Hindlimb muscle (tissue), 1 donor: ENCODE measurements at places on chromosomes 4 and X.

GRCh38 chr4:151486168-151486567 lies 77.2 kb downstream of the FHIP1A start:
- DNase-seq, result no peak

DNA sequence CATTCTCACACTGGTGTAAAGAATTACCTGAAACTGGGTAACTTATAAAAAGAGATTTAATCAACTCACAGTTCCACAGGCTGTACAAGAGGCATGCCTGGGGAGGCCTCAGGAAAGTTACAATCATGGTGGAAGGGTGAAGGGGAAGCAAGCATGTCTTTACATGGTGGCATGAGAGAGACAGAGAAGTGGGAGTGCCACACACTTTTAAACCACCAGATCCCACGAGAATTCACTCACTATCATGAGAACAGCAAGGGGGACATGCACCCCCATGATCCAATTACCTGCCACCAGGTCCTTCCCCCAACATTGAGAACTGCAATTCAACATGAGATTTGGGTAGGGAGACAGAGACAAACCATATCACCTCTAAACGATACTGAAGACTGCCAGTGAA lies 23.0 kb downstream of the EPGN start:
- no peak for DNase-seq

GRCh38 chrX:94053575-94053974 lies 379.6 kb downstream of the FAM133A start:
- DNase-seq, result no peak

GRCh38 chr4:101274888-101275752 lies 72.2 kb downstream of the PPP3CA start:
- no peak for DNase-seq

GRCh38 chr4:48388525-48389154 lies 47.3 kb downstream of the SLAIN2 start:
- DNase-seq, result peak; percentile 15

DNA sequence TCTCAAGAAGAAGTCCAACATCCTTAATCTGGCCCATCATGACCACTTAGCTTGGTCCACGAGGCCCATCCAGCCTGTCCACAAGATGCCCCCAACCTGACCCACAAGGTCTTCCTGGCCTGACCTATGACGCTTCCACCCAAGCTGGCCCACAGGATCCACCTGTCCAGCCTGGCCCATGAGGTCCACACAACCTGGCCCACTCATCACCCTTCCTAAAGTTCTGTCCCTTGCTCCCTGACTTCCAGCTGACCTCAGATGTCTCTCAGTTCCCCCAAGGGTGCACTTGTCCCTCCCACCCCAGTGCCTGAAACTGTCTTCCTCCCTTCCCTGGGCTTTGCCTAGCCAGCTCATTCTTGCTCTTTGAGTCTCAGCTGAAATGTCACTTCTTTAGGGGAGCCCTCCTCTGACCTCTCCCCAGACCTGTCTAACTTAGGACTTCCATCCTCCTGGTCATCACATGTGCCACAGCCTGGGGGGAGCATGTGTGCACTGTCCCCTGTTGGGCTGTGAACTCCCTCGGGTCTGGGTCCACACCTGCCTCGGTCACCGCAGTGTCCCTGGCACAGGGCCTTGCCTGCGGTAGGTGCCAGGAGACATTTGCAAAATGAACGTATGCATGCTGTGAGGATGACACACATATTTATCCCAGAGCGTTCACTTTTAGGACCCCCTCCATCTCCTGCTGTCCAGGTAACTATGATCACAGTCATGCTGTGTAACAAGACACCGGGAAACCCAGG lies 61.7 kb downstream of the EVC start:
- DNase-seq, result no peak

GRCh38 chrX:1389993-1390285 lies 2.0 kb downstream of the SLC25A6 start:
- no peak for DNase-seq

GRCh38 chrX:19566359-19567222 lies 51.3 kb upstream of the MAP3K15 start:
- DNase-seq, result peak; percentile 19

DNA sequence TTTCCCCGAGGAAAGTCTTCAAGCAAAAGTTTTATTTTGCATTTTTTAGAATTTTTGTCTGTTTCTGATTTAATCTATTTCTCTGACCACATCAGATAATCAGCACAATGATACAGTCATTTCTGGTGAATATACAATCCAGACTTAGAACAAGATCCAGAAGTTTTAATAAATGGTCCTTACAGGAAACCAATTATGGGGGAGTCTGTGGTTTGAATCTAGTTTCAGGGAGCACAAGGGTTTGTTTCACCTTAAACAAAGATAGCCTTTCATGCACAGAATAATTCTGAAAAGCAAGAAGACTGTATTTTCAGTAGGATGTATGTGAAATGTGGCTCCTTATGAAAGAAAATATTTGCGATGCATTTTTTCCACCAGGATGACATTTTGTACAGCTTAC lies 158.5 kb upstream of the ARSJ start:
- no peak for DNase-seq

GRCh38 chr4:47639531-47639930 lies 154.5 kb downstream of the ATP10D start:
- no peak for DNase-seq

DNA sequence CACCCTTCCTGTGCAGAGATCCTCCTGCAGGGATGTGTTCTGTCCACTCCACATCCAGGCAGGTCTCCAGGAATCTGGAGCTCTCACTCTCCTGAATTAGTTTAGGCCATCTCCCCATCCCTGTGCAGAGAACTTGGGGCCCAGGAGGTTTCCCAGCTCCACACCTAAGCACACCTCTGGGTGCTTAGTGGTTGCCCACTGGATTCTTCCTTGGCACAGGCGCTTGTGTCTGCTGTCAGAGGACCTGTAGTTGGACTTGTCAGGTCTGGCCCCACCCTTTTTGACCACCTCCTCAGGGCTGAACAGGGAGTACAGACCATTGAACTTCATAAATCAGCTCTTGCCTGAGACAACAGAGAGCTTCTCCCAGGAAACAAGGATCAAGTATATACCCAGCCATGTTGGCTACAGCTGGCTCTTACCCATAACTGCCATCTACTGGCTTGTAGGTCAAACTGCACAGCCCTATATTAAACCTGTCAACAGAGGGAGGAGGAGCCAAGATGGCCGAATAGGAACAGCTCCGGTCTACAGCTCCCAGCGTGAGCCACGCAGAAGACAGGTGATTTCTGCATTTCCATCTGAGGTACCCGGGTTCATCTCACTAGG lies 275.5 kb downstream of the PPARGC1A start:
- no peak for DNase-seq

GRCh38 chr4:4496592-4497372 lies 45.1 kb downstream of the STX18 start:
- no peak for DNase-seq
